ENCODE measurements at places on chromosomes 6 and 20.

GRCh38 chr6:149990661-149991471 lies 27.1 kb downstream of the ULBP1 start:
- no peak for DNase-seq

GRCh38 chr6:34866509-34866908 lies 21.3 kb downstream of the TAF11 start:
- no peak for DNase-seq

DNA sequence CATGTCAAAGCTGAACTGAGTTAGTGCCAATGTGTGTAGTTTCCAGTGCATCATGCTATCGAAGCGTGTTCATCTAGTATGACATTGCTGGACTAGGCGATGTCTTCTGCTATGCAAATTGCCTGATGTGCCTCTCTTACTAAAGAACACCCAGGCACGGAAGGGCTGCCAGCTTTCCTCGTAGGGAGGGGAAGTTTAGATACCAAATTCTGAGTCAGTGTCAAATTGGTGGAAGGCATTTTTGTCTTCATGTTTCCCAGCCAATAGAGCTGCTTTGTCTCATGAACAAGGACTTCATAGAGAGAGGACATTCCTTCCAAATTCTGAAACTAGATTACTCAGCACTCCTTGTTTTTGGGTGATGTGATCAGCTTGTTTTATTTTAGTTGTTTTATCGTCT lies 320.1 kb downstream of the BTBD3 start:
- no peak for DNase-seq

DNA sequence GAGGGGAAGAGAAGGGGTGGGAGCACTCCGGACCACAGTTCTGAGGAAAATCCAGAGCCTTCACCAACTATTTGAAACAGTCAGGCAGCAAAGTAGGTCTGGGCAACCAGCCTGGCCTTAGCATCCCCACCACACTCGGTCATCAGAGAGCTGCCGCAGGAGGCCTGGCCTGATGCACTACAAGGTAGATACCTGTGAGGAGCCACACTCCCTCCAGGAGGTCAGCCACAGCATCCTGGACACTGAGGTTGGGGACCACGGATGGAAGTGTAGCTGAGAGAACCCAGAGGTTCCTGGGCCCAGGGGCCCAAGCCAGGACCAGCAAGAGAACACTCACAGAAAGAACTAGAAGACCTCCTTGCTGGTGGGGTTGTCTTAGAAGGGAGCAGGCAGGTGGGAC lies 194.8 kb upstream of the PROKR2 start:
- DNase-seq: no peak

DNA sequence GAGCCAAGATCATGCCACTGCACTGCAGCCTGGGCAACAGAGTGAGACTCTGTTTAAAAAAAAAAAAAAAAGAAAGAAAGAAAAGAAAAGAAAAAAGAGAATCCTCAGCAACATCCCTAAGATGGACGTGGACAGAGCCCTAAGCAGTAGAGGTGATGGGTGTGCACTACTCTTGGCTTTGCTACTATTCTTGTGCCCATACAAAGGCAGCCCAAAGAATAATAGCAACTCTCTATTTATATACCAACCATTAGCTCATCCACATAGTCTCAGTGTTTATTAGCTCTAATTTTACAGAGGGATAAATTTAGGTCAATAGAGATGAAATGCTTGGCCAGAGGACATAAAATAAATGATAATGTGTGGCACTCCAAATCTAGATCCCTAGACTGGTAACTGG lies 62.2 kb downstream of the PERP start:
- DNase-seq: no peak

DNA sequence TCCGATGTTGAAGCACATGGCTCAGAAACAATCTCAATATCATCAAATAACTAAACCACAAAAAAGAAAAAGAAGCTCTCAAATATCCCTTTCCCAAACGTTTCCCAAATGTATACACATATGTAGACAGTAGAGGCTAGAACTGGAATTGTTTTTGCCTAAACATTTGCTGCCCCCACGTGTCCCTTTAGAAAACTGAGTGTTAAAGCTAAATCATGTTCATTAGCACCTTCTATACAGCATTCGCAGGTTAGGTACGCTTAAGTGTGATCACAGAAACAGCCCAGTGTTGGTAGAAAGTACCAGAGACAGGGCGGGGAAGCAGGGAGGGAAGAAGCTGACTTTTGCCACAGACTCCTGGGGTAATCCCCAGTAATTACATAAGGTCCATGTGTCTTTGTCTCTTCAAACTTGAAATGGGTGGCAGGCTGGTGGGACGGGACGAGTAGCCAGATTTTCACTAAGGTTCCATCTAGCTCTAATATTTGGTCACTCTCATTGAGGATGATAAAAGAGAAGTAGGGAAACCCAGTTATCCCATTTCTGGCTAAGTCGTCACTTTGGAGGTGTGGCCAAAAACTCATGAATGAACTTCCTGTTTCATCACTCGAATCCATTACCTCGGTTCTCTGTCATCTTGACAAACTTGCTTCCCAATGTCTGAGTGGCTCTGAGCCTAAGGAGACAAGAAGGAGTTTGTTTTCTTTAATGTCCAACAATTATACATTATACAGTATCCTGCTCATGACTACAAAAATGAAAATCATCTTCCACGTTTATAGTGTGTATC lies 15.0 kb upstream of the TFAP2A start:
- no peak for DNase-seq

DNA sequence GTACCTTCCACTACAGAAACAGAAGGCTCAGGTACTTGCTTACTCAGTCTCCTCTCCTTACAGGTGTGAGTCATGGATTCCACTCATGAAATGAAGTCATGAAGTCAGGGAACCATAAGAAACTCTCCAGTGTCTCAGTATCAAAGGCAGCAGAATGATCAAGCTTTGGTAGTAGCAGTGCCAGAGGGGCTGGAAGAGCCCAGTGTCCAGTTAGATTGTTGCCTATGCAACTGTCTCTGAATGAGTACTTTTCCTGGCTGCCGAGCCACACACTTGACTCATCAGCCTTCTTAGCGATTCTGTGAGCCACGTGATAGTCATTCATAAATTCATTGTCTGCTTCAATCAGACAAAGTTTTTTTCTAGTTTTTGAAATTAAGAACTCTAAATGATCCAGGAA lies 52.2 kb upstream of the DTNBP1 start:
- no peak for DNase-seq

GRCh38 chr6:138162111-138162954 lies 594 bp downstream of the ARFGEF3 start:
- DNase-seq: no peak

DNA sequence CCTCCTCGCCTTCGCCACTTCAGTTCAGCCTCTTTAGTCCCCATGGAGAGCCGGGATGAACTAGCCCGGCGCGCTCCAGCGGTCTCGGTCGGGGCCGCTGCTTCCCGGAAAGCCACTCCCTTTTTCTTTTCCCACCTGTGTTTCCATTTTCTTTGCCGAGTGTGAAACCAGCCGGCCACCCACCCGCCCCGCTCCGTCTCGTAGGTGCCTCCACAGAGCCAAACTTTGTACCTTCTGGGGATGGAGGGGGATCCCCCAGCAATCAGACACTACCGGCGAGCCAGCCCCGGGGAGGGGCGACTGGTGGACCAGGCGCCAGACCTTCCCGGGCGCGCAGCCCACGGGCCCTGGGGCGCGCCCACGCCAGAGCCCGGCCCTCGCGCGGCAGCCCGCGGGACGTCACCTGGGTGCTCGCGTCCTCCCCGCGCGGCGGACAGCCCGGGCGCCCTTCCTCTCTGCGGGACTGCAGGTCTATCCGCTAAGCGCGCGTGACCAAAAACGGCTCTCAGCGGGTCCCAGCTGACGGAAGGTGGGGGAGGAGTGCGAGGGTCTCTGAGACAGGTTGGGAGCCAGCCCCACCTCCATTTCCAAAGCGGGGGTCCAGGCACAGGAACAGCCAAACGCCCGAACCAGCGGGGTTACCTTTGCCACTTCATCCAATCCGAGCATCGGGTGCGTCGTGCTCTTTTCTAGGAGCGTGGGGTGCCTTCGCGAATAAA lies at the start of gene MCHR2:
TSS of gene MCHR2 (minus strand) at position 691 of the 719 bp plus-strand sequence. CDS start 38,076 bp downstream, outside the sequence.
- DNase-seq: no peak

GRCh38 chr6:34938268-34938667 lies 49.2 kb downstream of the ANKS1A start:
- no peak for DNase-seq

DNA sequence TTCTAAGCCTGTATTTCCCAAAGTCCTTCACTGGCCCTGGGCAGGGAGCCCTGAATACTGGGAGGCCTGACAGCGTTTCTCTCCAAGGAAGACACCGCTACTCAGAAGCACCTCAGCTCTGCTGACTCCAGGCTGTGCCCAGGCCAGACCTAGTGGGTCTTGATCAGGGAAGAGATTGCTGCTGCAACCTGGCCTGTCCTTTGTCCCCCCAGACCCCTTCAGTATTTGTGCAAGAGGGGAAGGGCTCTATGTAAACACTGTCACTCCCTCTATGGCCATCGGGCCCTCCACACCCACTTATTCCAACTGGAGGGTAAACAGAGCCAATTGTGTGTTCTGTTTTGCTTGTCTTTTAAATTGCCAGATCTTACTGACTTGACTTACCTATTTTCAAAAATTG lies 20.6 kb downstream of the PLEKHG1 start:
- no peak for DNase-seq

DNA sequence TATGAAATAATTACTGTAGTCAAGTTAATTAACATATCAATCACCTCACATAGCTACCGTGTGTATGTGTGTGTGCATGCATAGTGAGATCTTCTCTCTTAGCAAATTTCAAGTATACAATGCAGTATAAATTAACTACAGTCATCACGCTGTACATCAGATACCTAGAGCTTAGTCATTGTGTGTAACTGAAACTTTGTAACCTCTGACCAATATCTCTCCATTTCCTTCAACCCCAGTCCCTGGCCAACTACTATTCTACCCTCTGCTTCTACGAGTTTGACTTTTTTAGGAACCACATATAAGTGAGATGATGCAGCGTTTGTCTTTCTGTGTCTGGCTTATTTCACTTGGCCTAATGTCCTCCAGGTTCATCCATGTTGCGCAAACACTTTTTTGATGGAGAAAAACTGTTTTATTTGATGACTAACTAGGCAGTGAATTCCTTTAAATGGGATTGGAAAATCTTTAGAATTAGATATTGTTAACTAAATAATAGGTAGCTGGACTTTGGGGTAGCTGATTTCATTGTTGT lies 459.5 kb downstream of the DHX35 start:
- no peak for DNase-seq

- no peak for DNase-seq
These were observed 114.5 kb downstream of the SLC22A3 start for GRCh38 chr6:160462551-160463109.

Data from stimulated activated CD8-positive, alpha-beta memory T cell treated with anti-CD3 and anti-CD28 coated beads, Interleukin-7, amount 100 ng/mL, for 48 hours (primary cell).